ENCODE measurements at places on chromosomes 12 and 14. TPM values are rescaled to one million over a fixed set of nuclear protein-coding genes. Genes with fewer than 3 reads are reported as not detected.

CEBPE gene
- total RNA-seq = not detected

TMEM179 gene
- total RNA-seq = not detected

PRB2 gene
- total RNA-seq = not detected

IFT81 gene
- 9.4 TPM for total RNA-seq

RERG gene
- total RNA-seq = 3.8 TPM

SSTR1 gene
- total RNA-seq = 0.37 TPM

C12orf56 gene
- total RNA-seq = not detected

PTPRR gene
- 0.55 TPM for total RNA-seq

TMEM117 gene
- total RNA-seq = 7.1 TPM

TAS2R9 gene
- total RNA-seq = not detected

ZNF641 gene
- total RNA-seq = 16.1 TPM

KRT8 gene
- total RNA-seq = 100 TPM

RASSF8 gene
- total RNA-seq = 22.9 TPM

REP15 gene
- 7.5 TPM for total RNA-seq

CLEC4E gene
- 2.5 TPM for total RNA-seq

ZNF891 gene
- 1.0 TPM for total RNA-seq

ACACB gene
- 177 TPM for total RNA-seq

TTLL5 gene
- 15.8 TPM for total RNA-seq

BDKRB1 gene
- total RNA-seq = not detected

VPS33A gene
- total RNA-seq = 10.9 TPM

RNFT2 gene
- total RNA-seq = 0.45 TPM

PLEKHD1 gene
- total RNA-seq = 0.37 TPM

PLBD1 gene
- 24.7 TPM for total RNA-seq

DNAJC22 gene
- total RNA-seq = 0.10 TPM

BDKRB2 gene
- 0.57 TPM for total RNA-seq

DNAI7 gene
- total RNA-seq = 0.89 TPM

GPR162 gene
- total RNA-seq = 5.3 TPM

ARG2 gene
- 0.99 TPM for total RNA-seq

FOXG1 gene
- not detected for total RNA-seq

ACOT6 gene
- not detected for total RNA-seq

AKAP5 gene
- 0.30 TPM for total RNA-seq

KRT72 gene
- not detected for total RNA-seq

ATP2B1 gene
- total RNA-seq = 11.9 TPM

TMCC3 gene
- 2.2 TPM for total RNA-seq

Measured in left ventricle myocardium superior (tissue), 1 donor.